ENCODE measurements at places on chromosomes 1 and 21.

DNA sequence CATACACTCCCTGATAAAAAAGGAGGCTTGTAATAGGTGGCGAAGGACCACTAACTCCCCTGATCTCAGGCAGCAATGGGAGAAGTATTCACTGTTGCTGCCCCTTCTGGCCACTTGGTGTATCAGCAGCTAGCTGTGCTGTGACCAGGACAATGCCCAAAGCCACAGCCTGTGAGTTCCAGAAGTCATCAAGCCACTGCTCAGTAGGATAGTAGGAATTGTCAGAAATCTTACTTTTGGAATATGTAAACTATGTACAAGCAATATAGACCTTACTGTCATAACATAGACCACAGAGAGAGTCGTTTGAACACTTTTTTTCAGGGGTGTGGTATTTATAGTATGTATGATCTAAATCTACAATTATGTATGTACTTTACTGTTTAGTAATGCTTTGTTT lies 248.3 kb upstream of the CAMK1G start:
- no peak for DNase-seq

GRCh38 chr1:51284487-51284954 lies 45.8 kb downstream of the TTC39A start:
- no peak for DNase-seq

GRCh38 chr21:24045775-24046215 lies 1561.5 kb downstream of the MRPL39 start:
- peak; percentile 88 for DNase-seq

GRCh38 chr1:207825719-207826556 lies 74.1 kb downstream of the CD46 start:
- peak; percentile 77 for DNase-seq

GRCh38 chr1:186424539-186424938 lies 36.4 kb downstream of the PDC start:
- DNase-seq, result peak; percentile 55

GRCh38 chr1:42753070-42753469 lies 13.0 kb upstream of the CLDN19 start:
- DNase-seq, result no peak

GRCh38 chr1:233478611-233479010 lies 135.3 kb upstream of the KCNK1 start:
- no peak for DNase-seq

DNA sequence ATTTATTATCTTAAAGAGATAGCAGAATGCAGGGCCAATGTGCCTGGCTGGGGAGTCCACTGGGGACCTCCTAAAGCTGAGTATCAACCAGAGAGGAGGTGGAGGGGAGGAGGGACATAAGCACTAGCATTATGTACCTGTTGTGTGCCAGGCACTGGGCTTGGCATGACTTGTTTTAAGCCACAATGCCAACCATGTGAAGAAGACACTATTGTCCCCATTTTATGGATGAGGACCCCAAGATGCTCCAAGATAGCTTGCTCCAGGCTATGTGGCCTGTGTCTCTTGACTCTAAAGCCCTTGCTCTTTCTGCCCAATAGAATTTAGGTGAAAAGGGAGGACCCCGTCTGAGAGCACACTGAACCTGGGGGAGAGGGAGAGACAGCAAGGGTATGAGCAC lies 111.3 kb downstream of the GLIS1 start:
- no peak for DNase-seq

- DNase-seq, result no peak
Observed at GRCh38 chr1:222794656-222795474, 20.0 kb upstream of the DISP1 start.

- peak; percentile 64 for DNase-seq
Observed at GRCh38 chr1:244833734-244834542, 1.5 kb upstream of the COX20 start.

- peak; percentile 85 for DNase-seq
Observed at GRCh38 chr1:155125946-155126555, 1.6 kb upstream of the EFNA1 start.

- DNase-seq, result no peak
Observed at GRCh38 chr1:208054911-208055379, 144.0 kb upstream of the CD34 start.

DNA sequence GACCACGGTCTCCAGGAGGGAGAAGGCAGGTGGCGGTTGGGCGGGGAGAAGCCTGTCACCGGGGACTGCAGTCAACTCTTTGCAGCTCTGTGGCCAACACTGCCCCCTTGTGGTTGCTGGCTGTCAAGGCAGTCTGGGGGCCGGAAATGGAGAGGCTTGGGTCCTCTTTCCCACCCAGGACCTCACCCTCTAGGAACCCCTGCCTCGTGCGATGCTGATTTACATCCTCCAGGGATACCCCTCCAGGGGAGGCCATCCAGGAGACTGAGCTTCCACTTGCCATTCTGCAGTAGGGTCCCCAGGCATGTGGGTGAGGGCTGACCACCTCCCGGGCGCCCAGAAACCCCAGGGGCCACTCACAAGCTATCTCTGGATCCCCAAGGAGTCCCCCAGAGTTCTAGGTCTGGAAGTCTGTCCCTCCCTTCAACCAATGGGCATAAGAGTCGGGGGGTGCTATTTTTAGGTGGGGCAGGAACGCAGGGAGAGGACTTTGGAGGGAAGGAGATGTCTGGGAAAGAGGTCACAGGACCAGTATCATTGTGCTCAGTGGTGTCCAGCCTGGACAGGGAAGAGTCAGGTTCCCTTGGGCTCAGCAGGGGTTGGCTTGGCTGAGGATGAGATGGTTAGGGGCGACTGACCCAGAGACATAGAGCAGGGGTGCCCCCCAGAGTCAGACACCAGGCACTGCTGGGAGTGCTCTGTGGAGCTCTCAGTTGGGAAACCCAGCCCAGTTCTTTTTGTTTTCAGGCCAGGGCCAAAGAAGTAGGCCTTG lies 7.1 kb upstream of the GPR61 start:
- DNase-seq, result peak; percentile 78

DNA sequence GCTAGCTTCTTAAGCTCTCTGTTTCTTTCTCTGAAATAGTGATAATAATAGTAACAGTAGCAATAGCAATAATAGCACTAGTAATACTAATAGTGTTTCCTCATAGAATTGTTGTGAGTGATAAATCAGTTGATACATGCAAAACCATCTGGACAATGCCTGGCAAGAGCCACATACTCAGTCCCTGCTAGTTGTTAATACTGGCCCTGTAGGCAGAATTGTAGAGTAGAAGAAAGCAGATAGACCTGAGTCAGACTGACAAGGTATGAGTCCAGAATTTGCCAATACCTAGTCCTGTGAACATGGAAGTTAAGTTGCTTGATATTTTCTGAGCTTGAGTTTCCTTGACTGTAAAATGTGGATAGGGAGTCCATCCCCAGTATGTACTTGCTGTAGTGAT lies 171.9 kb downstream of the C1orf21 start:
- DNase-seq, result no peak

DNA sequence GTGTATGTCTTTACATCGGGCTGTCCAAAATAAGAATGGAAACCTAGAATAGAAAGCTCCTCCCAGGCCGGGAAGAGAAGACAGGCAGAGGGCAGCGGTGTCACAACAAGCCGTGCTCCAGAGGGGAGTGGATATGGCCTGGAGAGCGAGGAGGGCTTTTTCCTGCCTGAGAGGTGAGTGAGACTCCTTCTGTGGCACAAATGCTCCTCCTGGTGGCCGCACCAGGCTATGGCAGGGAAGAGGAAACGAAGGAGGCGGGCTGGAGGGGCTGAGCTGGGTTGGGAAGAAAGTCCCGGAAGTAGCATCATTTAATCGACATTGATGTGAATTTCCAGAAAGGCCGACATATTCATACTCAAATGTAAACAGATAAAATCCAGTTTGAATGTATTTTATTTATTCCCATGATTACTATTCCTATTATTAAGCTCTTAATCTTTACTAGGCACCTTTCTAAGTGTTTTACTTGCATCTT lies 54.7 kb downstream of the MEF2D start:
- peak; percentile 81 for DNase-seq

DNA sequence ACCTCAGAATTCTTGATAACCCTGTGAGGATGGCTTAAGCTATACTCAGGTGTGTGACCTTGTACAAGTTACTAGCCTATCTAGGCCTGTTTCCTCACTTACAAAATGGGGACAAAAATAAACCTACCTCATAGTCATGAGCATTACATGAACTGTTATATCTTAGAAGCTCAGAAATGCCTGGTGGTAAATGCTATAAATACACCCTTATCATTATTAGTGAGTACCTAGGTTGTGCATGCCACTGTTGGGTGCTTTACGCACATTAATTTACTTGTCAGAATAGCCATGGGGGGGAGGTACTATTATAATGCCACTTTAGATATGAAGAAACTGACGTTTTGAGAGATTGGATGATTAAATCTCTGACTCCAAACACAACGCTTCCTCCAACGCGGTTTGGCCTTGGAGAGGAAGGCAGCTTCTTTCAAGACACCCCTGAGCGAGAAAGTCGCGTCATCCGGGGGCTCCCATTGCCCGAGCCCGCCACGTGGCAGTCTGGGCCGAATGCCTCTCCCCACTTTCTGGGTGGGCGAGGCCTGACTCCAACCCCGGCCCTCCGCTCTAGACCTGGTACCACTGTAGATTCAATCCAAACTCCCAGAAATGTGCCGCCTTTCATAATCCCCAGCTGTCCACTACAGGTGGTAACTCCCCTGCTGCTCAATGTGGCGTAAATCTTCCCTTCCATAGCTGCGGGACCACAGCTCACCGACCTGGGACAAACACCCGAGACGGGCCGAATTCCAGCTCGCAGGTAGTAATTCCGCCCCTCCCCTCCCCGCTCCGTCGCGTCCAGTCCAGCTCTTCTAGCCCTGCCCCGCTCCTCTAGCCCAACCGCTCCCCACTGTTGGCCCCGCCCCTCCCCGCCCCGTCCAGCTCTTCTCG lies 771 bp upstream of the RAD54L start:
- peak; percentile 76 for DNase-seq

- no peak for DNase-seq
Observed at GRCh38 chr1:44571712-44572571, 102.3 kb downstream of the TMEM53 start.

- no peak for DNase-seq
Observed at GRCh38 chr1:246534114-246534513, 27.0 kb upstream of the SMYD3 start.

DNA sequence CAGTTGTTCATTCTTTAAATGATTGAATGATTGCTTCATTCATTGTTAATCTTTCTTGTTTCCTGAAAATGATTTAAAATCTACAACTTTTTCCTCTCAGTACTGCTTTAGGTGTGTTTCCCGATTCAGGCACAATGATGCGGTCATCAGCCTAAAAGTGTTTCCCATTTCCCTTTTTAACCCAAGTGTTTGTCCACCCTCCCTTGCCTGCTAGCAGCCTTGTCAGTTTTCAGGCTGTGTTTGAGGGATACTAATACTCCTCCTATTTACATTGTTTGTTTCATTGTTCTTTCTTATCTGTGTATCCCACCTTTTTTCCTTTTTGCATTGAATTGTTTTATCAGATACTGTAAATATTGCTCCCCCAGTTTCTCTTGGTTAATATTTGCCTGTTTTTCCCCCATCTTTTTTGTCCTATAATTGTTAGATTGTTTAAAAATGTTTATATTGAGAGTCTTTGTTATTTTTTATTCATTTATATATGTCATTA lies 131.1 kb downstream of the KIAA0319L start:
- no peak for DNase-seq

Measured in right cardiac atrium (tissue), 5 donors.